Myometrial cell (primary cell): ENCODE measurements at places on chromosomes 4 and X. TPM values are rescaled to one million over a fixed set of nuclear protein-coding genes. Genes with fewer than 3 reads are reported as not detected.

The COL25A1 gene
- total RNA-seq: not detected in 2 replicates

The C4orf50 gene
- total RNA-seq: not detected in 2 replicates

The COMMD8 gene
- total RNA-seq: 38.6 and 58.5 TPM in 2 replicates

The TCP11X2 gene
- total RNA-seq: not detected in 2 replicates

The RHOXF1 gene
- not detected in 2 replicates for total RNA-seq

The CLCN5 gene
- 1.7 and 1.8 TPM in 2 replicates for total RNA-seq

The CFAP299 gene
- total RNA-seq: not detected in 2 replicates

The NEIL3 gene
- total RNA-seq: 7.5 and 8.2 TPM in 2 replicates

The MAGEA4 gene
- total RNA-seq: not detected in 2 replicates

The CLDN22 gene
- not detected in 2 replicates for total RNA-seq

The SPINK2 gene
- total RNA-seq: not detected in 2 replicates

The RAI2 gene
- total RNA-seq: 0.18 TPM in 1 of 2 replicates, not detected in the other

The GABRB1 gene
- total RNA-seq: not detected in 2 replicates
